ENCODE measurements at places on chromosomes 7 and 10.

- DNase-seq, result no peak
Measured at GRCh38 chr7:101114492-101114891, 12.4 kb upstream of the SERPINE1 start.

GRCh38 chr7:143384661-143385631 lies 3.8 kb downstream of the ZYX start:
- DNase-seq, result no peak

DNA sequence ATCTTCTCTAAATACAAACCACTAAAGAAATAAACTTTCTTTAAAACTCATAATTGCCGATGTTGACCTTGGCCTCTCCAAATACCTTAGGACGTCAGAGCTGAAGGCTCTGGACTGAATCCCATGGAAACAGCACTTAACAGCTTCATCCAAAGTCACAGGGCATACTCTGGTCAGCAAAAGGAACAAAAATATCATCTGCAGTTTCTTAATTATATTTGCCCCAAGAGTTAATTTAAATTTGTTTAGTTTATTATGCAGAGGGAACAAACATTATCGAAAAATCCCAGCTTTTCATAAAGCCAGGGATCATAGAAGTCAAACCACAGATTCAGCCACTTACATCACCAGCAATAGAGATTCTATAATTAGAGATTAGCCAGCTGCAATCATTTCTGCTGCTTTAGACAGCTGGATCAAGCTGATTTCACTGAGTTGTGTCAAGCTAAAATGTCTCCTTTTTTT lies 20.5 kb upstream of the FAM13C start:
- DNase-seq, result no peak

DNA sequence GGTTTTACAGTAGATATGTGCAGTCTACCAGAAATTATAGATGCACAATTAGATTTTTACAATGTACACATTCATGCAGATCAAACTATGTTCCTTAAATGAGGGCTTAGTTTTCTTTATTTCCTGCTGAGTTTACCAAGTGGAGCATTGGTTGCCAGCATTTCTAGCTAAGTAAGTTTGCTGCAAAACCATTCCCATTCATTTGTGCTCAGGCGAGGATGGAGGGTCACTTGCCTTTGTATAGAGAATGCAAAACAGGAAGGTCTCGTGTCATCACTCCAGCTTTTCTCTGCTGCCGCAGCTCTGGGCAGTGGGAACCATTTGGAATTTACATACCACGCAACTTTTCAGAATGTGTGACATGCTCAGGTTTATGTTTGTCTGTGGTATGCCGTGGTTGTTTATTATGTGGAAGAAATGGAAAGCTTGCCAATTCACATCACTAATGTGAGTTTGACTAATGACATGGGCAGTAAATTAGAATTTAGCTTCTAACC lies 198.6 kb downstream of the TRIL start:
- no peak for DNase-seq

DNA sequence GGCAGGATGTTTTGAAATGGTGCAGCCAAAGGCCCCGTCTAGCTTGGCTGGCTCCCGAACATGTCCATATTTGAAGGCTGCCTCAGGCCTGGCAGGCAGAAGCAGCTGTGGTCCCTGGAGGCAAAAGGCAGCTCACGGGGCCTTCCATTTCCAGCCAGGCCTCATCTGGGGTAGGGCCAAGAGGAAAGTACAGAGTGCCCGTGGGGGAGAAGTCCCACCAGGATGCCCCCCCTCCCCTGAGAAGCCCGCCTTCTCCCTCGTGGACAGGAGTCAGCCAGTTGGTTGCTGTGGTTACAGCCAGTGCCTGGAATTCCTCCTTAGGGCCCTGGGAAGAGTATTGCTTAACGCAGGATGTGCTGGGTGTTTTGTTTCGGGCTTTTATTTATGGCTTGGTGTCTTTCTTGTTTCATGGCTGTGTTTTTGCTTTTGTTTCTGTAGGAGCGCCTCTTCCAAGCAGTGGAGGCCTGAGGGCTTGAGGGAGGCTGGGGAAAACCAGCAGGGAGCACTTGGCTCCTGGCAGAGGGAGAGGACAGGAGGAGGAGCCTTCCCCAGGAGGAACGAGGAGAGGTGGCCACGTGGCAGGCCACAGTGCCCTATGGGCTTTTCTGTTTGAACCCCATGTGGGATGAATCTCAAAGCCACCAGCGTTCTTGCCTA lies 45.4 kb downstream of the CHST3 start:
- no peak for DNase-seq

- no peak for DNase-seq
Measured at GRCh38 chr10:20276127-20276979, 460.1 kb downstream of the PLXDC2 start.

DNA sequence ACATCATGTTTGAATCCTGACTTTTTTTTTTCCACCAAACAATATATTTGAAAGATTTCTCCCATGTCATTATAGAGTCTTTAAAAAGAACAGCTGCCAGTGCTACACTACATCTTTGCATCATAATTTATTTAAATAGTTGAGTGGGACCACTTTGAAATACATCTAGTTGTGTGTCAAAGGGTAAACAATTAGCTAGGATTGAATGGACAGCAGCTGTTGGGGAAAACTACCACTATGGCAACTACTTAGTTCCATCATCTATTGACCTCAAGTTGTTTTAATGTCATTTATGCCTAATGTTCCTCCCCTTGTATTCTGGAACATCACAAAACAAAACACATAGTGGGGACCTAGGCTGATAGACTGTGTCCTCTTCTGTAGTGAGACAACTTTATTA lies 985.1 kb downstream of the SORCS1 start:
- no peak for DNase-seq

DNA sequence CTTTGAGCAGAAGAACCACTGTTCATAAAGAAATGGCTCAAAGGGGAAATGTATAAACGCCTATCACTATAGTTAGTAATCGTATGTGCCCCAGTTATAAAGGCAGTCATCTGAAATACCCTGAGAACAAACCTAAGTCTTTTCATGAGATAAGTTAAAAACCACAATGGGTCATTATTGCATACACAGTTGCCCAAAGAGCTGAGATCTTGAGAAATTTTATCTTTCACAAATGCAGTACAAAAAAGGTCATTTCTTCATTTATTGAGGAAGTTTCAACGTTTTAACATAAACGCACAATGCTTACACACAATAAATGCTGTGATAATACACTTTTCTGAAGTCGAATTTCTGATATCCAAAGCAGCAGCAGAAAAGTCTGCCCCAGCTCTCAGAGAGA lies 114.4 kb downstream of the MICU1 start:
- DNase-seq, result no peak

- DNase-seq, result no peak
Measured at GRCh38 chr7:69104023-69104422, 494.3 kb upstream of the AUTS2 start.

Measured in stimulated activated CD4-positive, alpha-beta T cell treated with anti-CD3 and anti-CD28 coated beads, Interleukin-12 subunit alpha, Interleukin-12 subunit beta, amount 100 ng/mL, for 24 hours (primary cell).